ENCODE measurements at places on chromosomes 1 and 21.

DNA sequence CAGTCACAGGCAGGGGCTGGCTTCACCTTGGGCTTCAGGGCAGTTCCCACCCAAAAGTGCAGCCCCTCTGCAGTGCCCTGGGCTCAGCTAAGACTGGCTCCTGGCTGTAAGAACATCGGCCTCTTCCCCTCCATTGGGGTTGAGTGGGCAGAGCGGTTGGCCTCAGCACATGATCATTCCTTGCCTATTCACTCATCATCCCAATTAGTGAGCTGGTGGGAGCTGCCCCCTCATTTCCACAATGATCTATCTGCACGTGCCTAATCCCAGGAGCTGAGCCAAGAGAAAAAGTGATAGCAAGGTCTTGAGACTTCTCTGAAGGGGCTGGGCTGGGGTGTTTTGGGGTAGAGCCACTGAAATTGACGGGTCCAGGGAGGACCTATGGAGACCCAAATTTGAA lies 133.6 kb downstream of the SYF2 start:
- no peaks in the 10 kb centered on the region for H3K4me1 ChIP-seq
- no peak overlapping the region for H3K4me3 ChIP-seq
- H3K36me3 ChIP-seq = no peaks in the 10 kb centered on the region
- DNase-seq = no peak
- H3K27ac ChIP-seq = no peak overlapping the region
- no peaks in the 10 kb centered on the region for H3K27me3 ChIP-seq

GRCh38 chr1:244665771-244666217 lies 12.9 kb downstream of the DESI2 start:
- peaks cover 7% of the 10 kb centered on the region for H3K4me1 ChIP-seq
- no peak overlapping the region for H3K27ac ChIP-seq
- no peaks in the 10 kb centered on the region for H3K27me3 ChIP-seq
- no peak overlapping the region for H3K4me3 ChIP-seq
- H3K36me3 ChIP-seq = no peaks in the 10 kb centered on the region
- no peak for DNase-seq

GRCh38 chr21:43712268-43712942 lies 6.5 kb upstream of the PDXK start:
- peaks cover 16% of the 10 kb centered on the region for H3K4me1 ChIP-seq
- no peaks in the 10 kb centered on the region for H3K27me3 ChIP-seq
- DNase-seq = peak; percentile 64
- no peak overlapping the region for H3K4me3 ChIP-seq

DNA sequence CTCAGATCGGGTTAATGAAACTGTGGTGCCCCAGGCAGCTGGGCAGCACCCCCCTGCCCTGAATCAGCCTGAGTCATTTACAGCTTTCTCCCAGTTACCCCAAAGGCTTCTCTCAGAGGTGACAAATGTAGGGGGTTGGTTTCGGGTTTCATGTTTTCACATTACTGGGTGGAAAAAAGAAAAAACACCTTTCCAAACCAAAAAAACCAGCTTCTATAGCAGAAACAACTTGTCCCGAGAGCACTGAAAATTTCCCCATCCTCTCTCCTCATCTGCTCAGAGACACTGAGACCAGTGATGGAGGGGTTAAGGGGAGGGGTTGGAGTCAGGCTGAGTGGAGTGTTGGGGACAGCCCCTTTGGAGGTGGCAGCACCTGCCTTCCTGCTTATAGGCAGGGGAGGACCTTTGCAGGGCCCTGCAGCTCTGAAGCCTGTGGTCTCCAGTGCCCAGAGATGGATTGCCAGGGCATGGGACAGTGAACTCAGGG lies 15.6 kb downstream of the UTP11 start:
- no peaks in the 10 kb centered on the region for H3K27me3 ChIP-seq
- peaks cover 20% of the 10 kb centered on the region for H3K36me3 ChIP-seq

- no peaks in the 10 kb centered on the region for H3K27me3 ChIP-seq
- DNase-seq = no peak
- no peaks in the 10 kb centered on the region for H3K36me3 ChIP-seq
- no peak overlapping the region for H3K27ac ChIP-seq
- H3K4me3 ChIP-seq = no peak overlapping the region
Observed at GRCh38 chr1:47183308-47184089, 6.3 kb downstream of the PDZK1IP1 start.

DNA sequence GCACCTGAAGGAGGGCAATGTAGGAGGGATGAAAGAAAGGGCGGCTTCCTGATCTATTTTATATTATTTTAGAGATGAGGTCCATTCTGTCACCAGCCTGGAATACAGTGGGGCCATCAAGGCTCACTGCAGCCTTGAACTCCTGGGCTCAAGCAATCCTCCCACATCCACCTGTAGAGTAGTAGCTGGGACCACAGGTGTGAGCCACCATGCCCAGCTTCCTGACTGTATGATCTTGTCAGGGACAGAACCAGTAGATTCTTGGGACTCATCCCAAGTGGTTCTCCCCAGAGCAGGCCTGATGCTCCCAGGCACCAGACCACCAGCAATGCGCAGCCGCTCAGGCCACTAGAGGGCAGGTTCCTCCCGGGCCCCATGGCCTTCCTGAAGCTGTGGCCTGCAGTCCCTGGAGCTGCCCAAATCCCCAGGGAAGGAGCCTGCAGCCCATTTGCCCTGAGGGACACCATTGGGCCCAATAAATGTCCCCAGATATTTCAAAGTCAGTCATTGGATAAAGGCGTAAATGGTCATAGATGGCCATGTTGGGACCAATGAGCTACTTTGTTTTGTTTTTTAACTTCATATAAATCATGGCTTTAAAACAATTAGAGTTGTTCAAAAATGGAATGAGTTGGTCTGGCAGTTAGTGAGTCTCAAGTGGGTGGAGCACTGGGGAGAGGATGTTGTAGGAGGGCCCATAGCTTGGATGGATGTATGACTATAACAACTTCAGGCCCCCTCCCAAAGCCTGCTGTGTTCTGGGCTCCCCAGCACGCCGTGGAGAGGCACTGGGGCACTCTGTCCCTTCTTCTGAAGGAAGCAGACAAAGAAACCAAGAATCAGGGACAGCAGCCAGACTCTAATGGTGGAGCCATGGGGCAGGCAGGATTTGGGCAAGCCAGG lies 44.7 kb upstream of the GOLT1A start:
- no peak overlapping the region for H3K4me3 ChIP-seq
- H3K27ac ChIP-seq = no peak overlapping the region
- H3K4me1 ChIP-seq = no peaks in the 10 kb centered on the region

- no peak for DNase-seq
- H3K4me1 ChIP-seq = no peaks in the 10 kb centered on the region
- H3K36me3 ChIP-seq = no peaks in the 10 kb centered on the region
- H3K4me3 ChIP-seq = no peak overlapping the region
- H3K27ac ChIP-seq = no peak overlapping the region
Observed at GRCh38 chr1:98385652-98386051, 275.9 kb upstream of the SNX7 start.

GRCh38 chr21:42221581-42222345 lies 2.8 kb downstream of the ABCG1 start:
- no peak overlapping the region for H3K4me3 ChIP-seq
- peaks cover 20% of the 10 kb centered on the region for H3K4me1 ChIP-seq
- no peaks in the 10 kb centered on the region for H3K36me3 ChIP-seq
- DNase-seq = no peak
- H3K27ac ChIP-seq = no peak overlapping the region

DNA sequence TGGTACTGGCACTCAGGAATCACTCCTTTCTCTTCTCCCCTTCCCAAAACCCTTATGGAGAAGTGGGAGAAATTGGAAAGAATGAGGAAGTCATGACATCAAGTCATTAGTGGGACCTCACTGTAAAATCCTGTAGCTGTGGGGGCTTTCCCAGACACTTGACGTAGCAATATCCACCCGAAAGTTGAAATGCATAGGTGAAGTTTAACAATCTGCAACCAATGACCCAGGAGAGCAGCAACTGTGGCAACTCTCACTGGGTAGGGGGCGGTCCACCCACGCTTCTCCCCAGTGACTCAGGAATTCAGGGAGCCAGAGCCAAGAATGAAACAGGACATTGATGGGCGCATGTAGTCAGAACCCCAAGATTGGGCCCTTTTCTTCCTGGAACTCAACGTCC lies 27.0 kb downstream of the ABCA4 start:
- peak overlapping the region; percentile 25 for H3K27ac ChIP-seq
- no peaks in the 10 kb centered on the region for H3K36me3 ChIP-seq
- H3K4me1 ChIP-seq = peaks cover 13% of the 10 kb centered on the region
- no peaks in the 10 kb centered on the region for H3K27me3 ChIP-seq
- no peak overlapping the region for H3K4me3 ChIP-seq

GRCh38 chr1:22447621-22448111 lies 4.0 kb upstream of the ZBTB40 start:
- H3K4me3 ChIP-seq = no peak overlapping the region
- H3K4me1 ChIP-seq = peaks cover 49% of the 10 kb centered on the region
- H3K36me3 ChIP-seq = no peaks in the 10 kb centered on the region
- no peak for DNase-seq
- peak overlapping the region; percentile 23 for H3K27ac ChIP-seq

- DNase-seq = peak; percentile 24
- H3K4me3 ChIP-seq = no peak overlapping the region
- no peaks in the 10 kb centered on the region for H3K27me3 ChIP-seq
- peaks cover 92% of the 10 kb centered on the region for H3K4me1 ChIP-seq
- no peak overlapping the region for H3K27ac ChIP-seq
Observed at GRCh38 chr1:205369701-205370123, 13.0 kb upstream of the KLHDC8A start.

DNA sequence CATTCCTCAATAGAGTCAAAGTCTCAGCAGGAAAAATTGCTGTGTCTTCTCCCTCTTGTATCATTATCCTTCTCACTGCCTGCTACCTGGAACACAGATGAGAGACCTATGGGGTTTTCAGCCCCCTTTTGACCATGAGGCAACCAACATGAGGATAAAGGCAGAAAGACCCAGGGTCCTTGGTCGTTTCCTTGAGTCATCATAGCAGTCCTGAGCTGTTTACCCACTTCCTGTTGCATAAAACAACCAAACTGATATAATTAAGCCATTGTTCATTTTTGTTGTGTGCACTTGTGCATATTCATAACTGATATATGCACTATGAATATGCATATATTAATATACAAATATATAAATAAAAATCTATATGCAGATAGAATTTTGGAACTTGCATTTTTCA lies 188.3 kb upstream of the MAP1LC3C start:
- no peak for DNase-seq
- H3K4me3 ChIP-seq = no peak overlapping the region
- no peaks in the 10 kb centered on the region for H3K36me3 ChIP-seq
- no peaks in the 10 kb centered on the region for H3K4me1 ChIP-seq

- no peaks in the 10 kb centered on the region for H3K36me3 ChIP-seq
- H3K27me3 ChIP-seq = no peaks in the 10 kb centered on the region
- DNase-seq = no peak
Observed at GRCh38 chr1:63112155-63112900, 210.0 kb upstream of the FOXD3 start.

- DNase-seq = peak; percentile 37
- H3K27ac ChIP-seq = peak overlapping the region; percentile 62
- H3K4me3 ChIP-seq = no peak overlapping the region
- no peaks in the 10 kb centered on the region for H3K36me3 ChIP-seq
- H3K4me1 ChIP-seq = peaks cover 19% of the 10 kb centered on the region
Observed at GRCh38 chr1:210293171-210293607, 35.5 kb upstream of the HHAT start.

GRCh38 chr1:119372503-119373086 lies 4.0 kb downstream of the HAO2 start:
- no peak overlapping the region for H3K4me3 ChIP-seq
- H3K4me1 ChIP-seq = peaks cover 12% of the 10 kb centered on the region

DNA sequence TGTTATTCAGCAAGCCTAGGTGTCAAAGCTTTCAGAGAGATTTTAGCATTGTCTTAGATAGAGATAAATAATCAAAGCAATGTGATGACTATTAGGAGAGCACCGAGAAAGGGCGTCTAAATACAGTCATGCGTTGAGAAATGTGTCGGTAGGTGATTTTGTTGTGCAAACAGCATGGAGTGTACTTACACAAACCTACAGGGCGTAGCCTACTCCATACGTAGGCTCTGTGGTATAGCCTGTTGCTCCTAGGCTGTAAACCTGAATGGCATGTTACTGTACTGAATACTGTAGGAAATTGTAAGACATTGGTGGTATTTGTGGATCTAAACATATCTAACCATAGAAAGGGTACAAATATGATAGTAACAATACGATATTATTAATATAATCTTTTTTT lies 31.8 kb downstream of the KIF1B start:
- no peak for DNase-seq
- H3K4me3 ChIP-seq = no peak overlapping the region
- no peaks in the 10 kb centered on the region for H3K36me3 ChIP-seq

GRCh38 chr1:24724345-24725208 lies 20.7 kb upstream of the CLIC4 start:
- no peak overlapping the region for H3K27ac ChIP-seq
- no peaks in the 10 kb centered on the region for H3K36me3 ChIP-seq
- DNase-seq = no peak
- no peak overlapping the region for H3K4me3 ChIP-seq
- H3K4me1 ChIP-seq = peaks cover 7% of the 10 kb centered on the region

DNA sequence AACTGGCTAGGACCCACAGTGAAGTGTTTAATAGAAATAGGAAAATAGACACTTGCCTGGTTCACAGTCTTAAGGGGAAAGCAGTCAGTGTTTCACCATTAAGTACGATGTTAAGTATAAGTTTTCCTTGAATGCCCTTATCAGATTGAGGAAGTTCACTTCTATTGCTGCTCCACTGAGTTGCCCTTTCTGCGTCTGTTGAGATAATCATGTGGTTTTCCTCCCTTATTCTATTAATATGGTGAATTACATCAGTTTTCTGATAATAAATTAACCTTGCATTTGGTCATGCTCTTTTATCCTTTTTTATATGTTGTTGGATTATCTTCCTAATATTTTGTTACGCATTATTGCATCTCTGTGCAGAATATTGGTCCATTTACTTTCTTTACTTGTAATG lies 21.4 kb downstream of the UTS2 start:
- DNase-seq = no peak
- no peak overlapping the region for H3K4me3 ChIP-seq
- no peaks in the 10 kb centered on the region for H3K4me1 ChIP-seq
- H3K36me3 ChIP-seq = peaks cover 3% of the 10 kb centered on the region

- no peak for DNase-seq
- H3K4me3 ChIP-seq = no peak overlapping the region
- peaks cover 7% of the 10 kb centered on the region for H3K36me3 ChIP-seq
- H3K27ac ChIP-seq = no peak overlapping the region
- H3K27me3 ChIP-seq = no peaks in the 10 kb centered on the region
Observed at GRCh38 chr1:9258629-9259028, 24.1 kb downstream of the H6PD start.

GRCh38 chr1:3053986-3054385 lies 15.0 kb upstream of the PRDM16 start:
- H3K36me3 ChIP-seq = no peaks in the 10 kb centered on the region
- no peak overlapping the region for H3K4me3 ChIP-seq
- no peaks in the 10 kb centered on the region for H3K27me3 ChIP-seq

Data from body of pancreas (tissue), 4 donors.